SIG-M5 (cell line): ENCODE measurements at places on chromosomes 1 and 21.
A peak's percentile ranks its signal among the peaks of the same experiment; 100 is the strongest.

GRCh38 chr1:242426271-242426905 is 98.1 kb downstream of the PLD5 start:
- no peak for DNase-seq

DNA sequence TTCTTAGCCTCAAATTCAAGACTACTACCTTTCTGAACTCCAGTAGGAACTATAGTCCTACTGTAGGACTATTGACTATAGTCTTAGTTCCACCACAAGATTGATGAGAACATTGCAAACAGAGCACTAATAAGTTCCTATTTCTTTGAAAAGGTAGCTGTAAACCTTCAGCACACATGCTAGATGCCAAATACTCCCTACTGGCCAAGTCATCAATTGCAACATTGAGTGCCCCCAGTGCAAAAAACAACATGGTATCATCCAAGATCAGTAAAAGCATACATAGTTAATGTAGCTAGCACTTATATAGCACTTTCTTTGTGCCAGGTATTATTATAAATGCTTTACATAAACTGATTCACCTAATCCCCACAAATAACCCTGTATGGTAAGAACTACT is 99.8 kb downstream of the MRPL39 start:
- DNase-seq: no peak

DNA sequence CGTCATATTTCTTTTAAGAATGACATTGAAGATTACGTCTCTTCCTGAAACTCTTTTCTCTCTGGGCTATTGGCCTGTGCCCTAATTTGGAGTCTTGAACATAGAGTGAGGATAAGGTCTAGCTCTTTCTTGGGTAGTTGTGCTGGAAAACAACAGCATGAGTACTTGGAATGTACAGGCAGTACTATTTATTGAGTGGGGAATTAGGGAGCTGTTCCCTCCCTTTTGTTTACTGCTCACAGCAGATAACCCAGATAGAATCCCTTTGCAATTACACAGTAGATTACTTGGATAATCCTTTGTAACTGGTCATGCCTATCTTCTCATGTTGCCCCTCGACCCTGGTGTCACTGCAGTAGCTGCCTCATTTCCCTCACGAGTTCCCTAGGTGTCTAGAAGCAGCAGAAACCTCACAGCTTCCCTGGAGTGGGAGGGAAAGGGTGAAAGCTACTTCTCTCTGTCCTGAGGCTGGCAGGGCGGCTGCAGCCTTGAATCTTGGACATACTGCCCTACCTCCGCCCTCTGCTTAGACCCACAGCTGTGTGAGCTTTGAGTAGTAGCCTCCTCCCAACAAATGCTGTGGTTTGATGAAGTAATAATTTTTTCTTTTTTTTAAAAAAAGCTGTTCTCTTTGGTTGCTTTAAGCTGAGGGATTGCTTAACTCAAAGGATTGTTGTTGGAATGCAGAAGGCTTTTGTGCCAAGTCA is 70.6 kb downstream of the FGGY start:
- DNase-seq: no peak

GRCh38 chr1:162951553-162952315 is 90.8 kb upstream of the CCDC190 start:
- no peak for DNase-seq

- no peak for DNase-seq
Observed at GRCh38 chr1:66711420-66711819, 40.8 kb upstream of the DYNLT5 start.

DNA sequence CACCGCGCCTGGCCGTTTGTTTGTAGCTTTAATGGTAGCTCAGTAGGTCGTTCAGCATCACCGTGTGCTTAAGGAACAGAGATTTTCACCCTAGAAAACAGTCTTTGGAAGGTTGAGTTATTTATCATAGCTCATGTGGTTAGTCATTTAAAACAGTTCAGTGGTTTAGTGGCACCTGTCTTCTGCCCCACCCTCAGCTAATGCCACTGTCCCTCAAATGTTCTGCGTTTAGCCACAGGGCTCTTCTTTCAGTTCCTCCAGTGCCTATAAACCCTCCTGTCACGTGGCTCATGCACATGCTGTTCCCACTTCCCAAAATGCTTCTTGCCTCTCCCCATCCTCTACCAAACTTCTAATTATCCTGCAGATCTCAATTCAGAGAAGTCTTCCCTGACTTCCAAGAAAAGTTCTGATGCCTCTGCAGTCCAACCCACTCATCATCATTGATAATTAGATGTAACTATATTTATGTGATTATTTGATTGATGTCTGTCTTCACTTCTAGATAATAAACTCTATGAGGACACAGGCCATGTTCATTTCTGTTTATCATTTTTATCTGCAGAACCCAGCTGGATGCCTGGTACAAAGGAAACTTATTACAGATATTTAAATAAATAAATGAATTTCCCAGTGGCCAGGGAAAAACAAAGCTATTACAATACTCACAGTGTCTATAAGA is 14.4 kb upstream of the DIPK1A start:
- no peak for DNase-seq

GRCh38 chr1:198903203-198903602 is 264.4 kb downstream of the PTPRC start:
- DNase-seq: no peak

- DNase-seq: no peak
Observed at GRCh38 chr1:61182480-61182879, 100.1 kb downstream of the NFIA start.

DNA sequence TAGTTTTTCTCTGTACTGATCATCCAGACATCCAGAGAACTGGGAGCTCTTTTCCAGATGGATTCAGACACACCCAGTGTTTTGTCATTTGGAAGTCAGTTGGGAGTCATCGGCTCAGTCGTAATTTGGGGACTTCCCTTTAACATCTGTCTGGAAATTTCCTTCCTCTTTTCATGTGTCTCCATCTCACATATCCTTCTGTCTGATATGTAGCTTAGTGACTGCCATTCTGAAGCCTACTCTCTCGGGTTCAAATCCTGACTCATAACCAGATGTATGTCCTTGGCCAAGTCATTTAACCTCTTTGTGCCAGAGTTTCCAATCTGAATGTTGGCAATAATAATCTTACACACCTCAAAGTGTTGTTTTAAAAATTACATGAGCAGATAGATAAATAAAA is 3.0 kb downstream of the MORC3 start:
- DNase-seq: peak; percentile 52

- DNase-seq: no peak
Observed at GRCh38 chr1:20279509-20279908, 11.2 kb upstream of the VWA5B1 start.

DNA sequence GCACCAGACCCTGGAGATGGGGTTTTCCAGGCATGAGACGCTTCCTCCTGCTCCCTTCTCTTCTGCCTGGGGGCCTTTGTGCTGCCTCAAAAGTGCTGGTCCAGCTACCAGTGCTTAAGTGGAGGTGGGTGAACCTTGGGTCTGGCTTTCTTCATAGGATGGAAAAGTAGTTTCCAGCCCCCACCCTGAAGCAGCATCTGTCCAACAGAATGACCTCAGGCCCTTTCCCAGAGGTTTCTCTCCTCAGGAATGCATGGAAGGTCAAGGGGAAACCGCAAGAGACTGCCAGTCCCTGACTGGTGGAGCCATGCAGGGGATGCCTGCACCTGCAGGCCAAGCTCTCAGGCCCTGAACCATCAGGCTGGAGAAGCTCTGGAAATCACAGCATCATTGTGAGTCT is 63.8 kb downstream of the HMGB4 start:
- no peak for DNase-seq

GRCh38 chr1:184176058-184176457 is 124.5 kb downstream of the TSEN15 start:
- DNase-seq: no peak

GRCh38 chr21:45556645-45557615 is 14.7 kb upstream of the SLC19A1 start:
- DNase-seq: no peak

DNA sequence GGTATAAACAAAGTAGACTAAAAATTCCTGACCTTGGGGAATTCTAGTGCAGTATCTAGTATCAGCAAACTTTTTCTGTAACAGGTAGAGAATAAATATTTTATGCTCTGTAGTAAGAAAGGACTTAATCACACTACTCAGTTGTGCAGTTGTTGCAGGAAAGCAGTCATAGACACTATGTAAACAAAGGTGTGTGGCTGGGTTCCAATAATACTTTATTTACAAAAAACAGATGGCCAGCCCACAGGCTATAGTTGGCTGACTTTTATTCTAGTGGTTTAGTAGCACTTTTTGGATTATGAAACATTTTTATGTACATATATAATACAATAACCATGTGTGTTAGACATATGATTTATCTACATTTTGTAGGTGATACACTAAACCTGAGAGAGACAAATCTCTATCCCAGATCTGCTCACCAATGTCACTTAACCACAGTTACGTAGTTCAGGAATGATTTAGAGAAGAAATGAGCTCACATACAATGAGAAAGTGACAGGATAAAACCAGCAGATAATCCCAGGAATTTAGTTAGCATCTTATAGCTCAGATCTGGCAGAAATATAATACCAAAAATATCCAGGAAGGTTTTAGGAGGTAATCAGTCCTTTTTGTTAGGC is 56.1 kb downstream of the MIER1 start:
- no peak for DNase-seq
